T-helper 22 cell (primary cell): ENCODE measurements at places on chromosomes 4 and X.

DNA sequence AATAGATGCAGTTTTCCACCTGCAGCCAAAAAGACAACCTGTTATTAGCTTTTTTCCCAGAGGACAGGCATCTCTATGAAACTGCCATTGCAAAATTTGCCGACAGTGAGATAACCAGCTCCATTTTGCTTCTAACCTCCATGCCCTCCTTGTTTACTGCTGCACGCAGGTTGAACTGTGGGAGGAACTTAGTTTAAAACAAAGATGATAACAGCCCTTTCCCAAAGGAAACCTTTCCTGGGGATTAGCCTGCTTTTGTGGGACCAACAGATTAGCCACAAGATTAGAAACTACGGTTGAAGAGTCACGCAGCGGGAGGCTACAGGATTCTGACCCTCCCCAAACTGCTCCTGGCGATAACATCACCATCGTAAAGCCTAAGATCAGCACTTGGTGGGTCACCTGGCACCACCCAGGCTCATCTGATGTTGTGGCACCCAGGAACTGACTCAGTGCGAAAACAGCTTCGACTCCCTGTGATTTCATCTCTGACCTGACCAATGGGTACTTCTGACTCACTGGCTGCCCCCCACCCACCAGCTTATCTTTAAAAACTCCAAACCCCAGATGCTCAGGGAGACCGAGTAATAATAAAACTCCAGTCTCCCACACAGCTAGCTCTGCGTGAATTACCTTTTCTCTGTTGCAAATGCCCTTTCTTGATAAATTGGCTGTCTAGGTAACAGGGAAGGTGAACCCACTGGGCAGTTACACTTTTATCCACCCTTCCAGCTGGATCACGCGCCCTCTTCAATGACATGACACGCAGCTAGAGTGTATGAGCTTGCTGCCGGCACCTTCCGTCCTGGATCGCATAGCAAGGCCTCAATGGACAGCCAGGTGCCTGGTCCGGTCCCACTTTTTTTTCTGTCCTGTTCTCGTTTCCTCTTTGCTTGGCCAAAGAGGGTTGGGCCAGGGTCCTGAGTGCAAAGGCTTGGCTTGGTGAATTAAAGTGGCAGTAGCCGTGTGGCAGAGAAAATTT is 27.2 kb downstream of the NOP14 start:
- DNase-seq: peak; percentile 73

- no peak for DNase-seq
Measured at GRCh38 chr4:6905516-6906445, 3.8 kb upstream of the TBC1D14 start.

DNA sequence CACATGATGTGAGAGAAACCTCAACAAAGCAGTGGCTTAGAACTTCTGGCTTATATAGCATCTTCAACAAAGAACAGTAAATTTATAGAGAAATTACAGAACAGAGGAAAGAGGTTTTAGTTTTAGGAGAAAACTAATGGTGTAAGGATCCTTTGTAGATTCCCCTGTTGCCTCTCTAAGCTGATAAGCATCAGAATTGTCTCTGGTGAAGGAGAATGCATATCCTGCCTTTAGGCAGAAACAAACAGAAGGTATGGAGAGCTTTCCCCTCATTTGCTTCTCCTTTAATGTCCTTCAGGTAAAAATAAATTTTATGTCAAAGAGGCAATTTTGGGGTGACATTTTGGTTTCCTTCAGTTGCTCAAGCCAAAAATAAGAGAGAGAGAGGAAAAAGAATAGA is 625.9 kb downstream of the CCSER1 start:
- DNase-seq: no peak

- no peak for DNase-seq
Measured at GRCh38 chr4:88958080-88958479, 98.9 kb downstream of the FAM13A start.

- no peak for DNase-seq
Measured at GRCh38 chr4:52298444-52298843, 247.3 kb downstream of the SPATA18 start.

GRCh38 chr4:74374561-74375327 is 9.8 kb downstream of the EREG start:
- DNase-seq: no peak

GRCh38 chr4:109207061-109207460 is 95.4 kb downstream of the COL25A1 start:
- no peak for DNase-seq

- DNase-seq: no peak
Measured at GRCh38 chr4:180925805-180926204, 1317.4 kb upstream of the TENM3 start.

- DNase-seq: no peak
Measured at GRCh38 chr4:177047851-177048174, 255.1 kb upstream of the VEGFC start.

DNA sequence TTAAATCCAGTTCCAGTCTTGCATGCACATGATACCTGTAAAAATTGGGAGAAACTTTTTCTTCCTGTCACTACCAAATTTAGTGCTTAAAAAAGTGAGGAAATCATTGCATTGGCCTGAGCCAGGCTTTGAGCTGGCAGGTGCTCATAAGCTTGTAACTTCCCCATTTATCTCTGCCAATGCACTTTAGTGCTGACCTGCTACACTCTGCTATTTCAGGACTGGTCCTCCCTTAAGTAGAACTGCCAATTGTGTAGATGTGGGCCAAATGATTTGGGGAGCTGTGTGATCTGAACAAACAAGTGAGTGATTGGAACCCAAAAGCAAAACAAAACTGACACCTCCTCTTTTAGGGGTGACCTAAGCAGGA is 51.8 kb downstream of the ZNF827 start:
- no peak for DNase-seq

DNA sequence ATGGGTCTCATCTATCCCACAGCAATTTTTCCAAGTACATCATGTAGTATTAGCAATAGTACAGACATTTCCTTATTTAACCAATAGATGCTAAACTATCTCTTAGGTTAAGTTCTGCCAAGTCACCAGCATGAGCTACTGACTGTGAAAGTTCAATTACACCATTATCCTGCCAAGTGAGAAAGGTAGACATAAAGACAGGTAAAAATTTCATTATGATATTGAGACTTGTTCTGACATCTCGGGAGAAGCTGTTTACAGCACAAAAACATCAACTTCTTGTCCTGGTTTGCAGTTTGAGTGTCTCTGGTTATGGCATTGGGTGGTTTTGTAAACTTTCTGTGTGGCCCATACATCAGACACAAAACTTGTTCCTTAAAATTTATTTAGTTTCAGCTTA is 622.4 kb upstream of the PCDH10 start:
- no peak for DNase-seq

GRCh38 chrX:32289356-32289755 is 922.0 kb downstream of the DMD start:
- DNase-seq: no peak

DNA sequence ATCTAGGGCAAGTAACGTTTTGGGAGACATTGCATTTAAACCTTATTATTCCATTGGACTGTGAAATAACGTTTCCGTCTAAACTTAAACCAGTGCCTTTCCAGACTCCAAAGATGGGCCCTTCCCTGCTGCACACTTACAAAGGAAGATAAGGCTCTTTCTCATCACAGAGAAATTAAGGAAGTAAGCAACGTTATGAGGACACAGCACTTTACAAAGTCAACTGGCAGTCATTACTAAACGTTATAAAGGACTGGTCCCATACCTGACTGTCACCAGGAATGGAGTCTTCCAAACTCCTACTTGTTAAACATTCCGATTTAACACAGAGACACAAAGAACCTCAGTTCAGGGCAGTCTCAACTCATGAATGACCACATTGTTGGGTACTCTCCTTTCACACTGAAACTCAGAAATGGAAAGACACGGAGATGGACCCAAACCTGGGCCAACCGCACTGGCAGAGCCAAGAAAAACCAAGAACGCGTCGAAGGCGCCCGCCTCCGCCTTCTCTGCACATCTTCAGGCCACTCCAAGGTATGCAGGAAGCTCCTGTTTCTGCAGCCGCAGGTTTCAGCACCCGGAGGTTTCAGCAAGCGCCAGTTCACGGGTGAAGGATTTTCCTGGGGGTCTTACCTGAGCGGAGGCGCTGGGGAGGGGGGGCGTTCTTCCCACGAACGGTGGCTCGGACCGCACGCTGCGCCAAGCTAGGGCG is 670 bp downstream of the PAPSS1 start:
- DNase-seq: no peak

DNA sequence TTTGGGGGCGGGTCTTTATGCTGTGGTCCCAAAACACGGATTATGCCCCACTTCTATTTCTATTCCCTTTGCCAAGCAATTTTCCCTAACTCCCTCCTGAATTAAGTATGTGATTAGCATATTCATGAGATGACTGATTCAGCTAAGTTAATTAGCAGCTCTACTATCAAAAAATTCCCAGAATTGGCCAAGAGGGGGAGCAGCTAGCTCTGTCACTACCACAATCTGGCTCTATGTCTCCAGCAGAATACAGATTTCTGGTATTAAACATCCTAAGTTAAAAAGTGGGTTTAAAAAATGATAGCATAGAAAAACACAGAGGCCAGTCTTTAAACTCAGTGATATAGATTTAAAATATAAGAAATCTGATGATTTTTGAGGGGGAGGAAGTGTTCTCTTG is 80.3 kb downstream of the GPC4 start:
- no peak for DNase-seq

DNA sequence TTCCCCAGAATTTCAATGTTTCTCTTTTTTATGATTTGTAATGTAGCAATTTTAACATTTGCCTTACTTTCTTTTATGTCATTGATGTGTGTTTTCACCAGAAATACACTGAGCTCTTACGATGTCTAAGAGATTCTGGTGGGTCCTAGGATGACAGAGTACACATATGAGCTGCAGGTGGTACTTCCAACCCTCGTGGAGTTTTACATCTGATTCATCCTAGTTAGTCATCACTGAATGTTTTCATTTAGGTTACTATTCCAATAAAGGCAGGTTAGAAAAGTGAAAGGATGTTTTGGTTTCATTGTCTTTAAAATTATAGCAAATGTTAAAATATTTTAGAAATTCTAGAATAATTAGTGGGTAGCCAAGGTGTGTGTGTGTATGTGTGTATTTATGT is 605.9 kb downstream of the ADGRL3 start:
- DNase-seq: no peak

DNA sequence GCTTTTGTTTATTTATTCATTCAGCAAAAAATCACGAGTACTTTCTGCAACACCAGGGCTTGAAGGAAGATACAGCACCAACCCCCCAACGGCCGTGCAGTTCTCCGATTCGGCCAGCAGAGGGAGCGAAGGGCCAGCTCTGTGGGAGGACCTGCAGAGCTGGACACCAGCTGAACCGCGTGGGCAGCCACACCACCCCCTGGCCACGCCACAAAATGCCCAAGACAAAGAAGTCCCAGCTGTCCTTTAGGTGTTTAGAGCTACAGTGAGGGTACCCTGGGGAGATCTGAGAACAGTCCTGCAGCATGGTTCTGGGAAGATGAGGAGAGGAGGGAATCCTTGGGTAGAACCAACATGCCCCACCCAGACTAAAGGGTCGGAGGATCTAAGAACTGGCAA is 83.1 kb downstream of the RELL1 start:
- DNase-seq: peak; percentile 24

DNA sequence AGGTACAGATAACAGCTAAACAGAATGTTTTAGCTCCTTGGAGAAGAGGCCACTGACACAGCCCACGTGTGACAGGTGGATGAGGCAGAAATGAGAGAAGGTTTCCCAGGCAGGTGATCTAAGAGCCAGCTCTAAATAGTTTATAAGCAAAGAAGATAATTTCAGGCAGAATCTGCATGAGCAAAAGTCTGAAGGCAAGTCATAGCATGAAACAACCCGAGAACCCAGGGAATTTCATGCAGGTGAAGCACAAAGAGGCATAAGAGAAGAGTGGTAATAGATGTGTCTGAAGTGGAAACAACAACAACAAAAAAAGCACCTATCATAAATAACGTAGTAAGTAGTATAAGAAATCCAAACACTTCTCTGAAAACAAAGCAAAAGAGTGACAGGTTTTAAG is 275.8 kb upstream of the CPEB2 start:
- DNase-seq: no peak

DNA sequence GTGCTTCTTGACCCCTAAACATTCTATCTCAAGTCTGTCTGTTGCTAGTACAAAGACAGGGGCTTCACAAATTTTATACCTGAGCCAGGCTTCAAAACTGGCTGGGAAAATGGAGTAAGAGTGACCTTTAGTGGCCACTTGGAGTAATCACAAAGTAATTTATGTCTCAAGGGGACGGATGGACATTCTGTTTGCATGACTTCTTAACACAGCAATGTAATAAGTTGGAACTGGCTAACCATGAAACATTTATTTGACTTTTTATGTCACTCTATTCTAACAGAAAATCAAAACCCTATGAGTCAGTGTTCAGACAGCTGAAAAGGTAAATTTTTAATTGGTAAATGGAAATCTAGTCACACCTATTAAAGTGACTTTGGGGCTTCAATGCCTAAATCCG is 600.6 kb downstream of the ANKRD50 start:
- no peak for DNase-seq

DNA sequence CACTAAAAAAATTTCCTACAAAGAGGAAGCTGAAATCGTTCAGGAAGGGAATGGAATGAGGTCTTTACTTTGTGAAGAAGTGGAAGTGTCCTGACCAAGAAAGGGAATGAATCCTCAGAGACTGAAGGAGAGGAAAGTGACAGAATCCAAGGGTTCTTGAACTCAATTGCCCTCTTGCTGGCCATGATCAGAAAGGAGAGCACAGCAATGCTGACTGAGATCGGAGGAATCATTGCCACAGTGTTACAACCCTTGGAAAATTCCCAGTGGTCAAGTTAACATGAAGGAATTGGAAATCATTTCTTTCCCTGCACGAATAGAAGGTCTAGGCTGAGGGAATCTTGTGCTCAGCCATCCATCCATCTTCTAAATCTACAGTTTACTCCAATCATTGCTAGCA is 190.0 kb upstream of the NEIL3 start:
- no peak for DNase-seq

- no peak for DNase-seq
Measured at GRCh38 chr4:6573986-6574746, 823 bp upstream of the MAN2B2 start.

DNA sequence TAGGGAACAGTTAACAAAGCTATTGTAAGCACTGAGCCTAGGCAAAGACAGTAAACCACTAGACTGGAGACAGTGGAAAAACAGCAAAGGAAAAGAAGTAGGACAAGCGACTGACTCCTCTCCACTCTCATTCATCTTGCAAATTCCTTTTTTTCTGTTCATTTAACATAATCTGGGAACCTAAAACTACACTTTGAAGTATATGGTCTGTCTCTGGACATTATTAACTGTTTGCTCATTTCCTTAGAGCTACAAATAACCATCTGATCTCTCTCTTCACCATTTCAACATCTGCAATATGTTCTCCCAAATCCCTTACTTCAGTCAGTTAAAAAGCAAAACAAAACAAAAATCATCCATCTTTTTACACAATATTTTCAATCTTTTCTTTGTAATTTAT is 642 bp downstream of the HMGN5 start:
- no peak for DNase-seq

DNA sequence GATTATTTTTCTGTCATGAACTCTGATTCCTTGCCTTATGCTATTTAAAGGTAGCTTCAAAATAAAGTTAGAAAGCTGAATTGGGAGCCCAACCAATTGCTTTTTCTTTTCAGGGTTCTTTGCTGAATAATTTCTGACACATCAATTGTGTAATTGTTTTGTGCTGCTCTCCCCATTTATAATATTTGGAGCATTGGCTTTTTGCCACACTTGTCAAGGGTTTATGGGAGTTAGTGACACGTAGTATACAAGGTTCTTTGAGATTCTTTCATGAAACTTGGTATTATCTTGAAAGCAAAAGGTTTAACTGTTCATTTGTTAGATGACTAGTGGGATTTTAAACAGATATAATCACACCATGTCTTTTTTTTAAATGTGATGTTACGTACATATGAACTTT is 80.9 kb downstream of the POLA1 start:
- DNase-seq: no peak

- no peak for DNase-seq
Measured at GRCh38 chr4:39410415-39410814, 3.7 kb downstream of the KLB start.
